ENCODE measurements at places on chromosomes 12 and 14.

DNA sequence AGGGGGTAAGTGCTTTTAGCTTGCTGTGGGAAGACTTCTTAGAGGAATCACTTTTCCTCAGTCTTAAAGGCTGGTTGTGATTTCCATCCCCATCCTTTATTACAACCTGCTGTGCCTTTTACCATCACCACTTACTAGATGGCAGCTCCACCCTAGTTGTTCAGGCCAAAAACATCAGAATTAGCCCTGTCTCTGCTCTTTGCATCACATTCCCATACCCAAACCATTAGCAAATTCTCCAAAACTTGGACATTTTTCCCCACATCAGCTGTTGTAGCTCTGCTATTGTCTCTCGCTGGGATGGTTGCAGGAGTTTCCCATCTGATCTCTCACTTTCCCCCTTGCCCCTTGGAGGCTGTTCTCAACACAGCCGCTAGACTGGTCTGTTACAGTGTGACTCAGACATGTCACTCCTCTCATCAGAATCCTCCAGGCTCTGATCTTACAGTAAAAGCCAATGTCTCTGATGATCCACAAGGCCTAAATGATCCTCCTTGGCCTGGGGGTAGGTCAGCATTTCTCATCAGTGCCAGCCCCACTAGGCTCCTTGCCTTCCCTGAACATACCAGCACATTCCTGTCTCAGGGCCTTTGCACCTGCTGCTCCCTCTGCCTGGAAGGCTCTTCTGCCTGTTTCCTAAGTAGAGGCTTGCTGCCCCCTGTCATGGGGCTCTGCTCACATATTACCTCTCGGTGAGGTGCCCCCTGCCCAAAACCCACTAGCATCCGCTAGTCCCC lies 102.5 kb downstream of the BEGAIN start:
- no peak overlapping the region for H3K4me3 ChIP-seq
- no peaks in the 10 kb centered on the region for H3K36me3 ChIP-seq
- no peak for DNase-seq
- H3K27me3 ChIP-seq = no peaks in the 10 kb centered on the region
- no peak overlapping the region for H3K27ac ChIP-seq

- H3K27ac ChIP-seq = no peak overlapping the region
- no peak overlapping the region for H3K4me3 ChIP-seq
- peaks cover 22% of the 10 kb centered on the region for H3K27me3 ChIP-seq
- H3K4me1 ChIP-seq = no peaks in the 10 kb centered on the region
These were observed 249.5 kb downstream of the APAF1 start for GRCh38 chr12:98894412-98895085.

- DNase-seq = no peak
- H3K27me3 ChIP-seq = no peaks in the 10 kb centered on the region
- peaks cover 6% of the 10 kb centered on the region for H3K4me1 ChIP-seq
- no peak overlapping the region for H3K4me3 ChIP-seq
- H3K27ac ChIP-seq = no peak overlapping the region
These were observed 68.9 kb upstream of the BBS10 start for GRCh38 chr12:76417116-76417515.

GRCh38 chr12:704516-705242 lies 41.4 kb upstream of the NINJ2 start:
- no peak for DNase-seq
- no peaks in the 10 kb centered on the region for H3K4me1 ChIP-seq
- no peak overlapping the region for H3K27ac ChIP-seq
- no peaks in the 10 kb centered on the region for H3K27me3 ChIP-seq
- no peak overlapping the region for H3K4me3 ChIP-seq

GRCh38 chr12:112196196-112196875 lies 71.0 kb downstream of the TRAFD1 start:
- no peaks in the 10 kb centered on the region for H3K27me3 ChIP-seq
- no peaks in the 10 kb centered on the region for H3K4me1 ChIP-seq
- H3K27ac ChIP-seq = no peak overlapping the region
